ENCODE measurements at places on chromosomes 6 and 20.

DNA sequence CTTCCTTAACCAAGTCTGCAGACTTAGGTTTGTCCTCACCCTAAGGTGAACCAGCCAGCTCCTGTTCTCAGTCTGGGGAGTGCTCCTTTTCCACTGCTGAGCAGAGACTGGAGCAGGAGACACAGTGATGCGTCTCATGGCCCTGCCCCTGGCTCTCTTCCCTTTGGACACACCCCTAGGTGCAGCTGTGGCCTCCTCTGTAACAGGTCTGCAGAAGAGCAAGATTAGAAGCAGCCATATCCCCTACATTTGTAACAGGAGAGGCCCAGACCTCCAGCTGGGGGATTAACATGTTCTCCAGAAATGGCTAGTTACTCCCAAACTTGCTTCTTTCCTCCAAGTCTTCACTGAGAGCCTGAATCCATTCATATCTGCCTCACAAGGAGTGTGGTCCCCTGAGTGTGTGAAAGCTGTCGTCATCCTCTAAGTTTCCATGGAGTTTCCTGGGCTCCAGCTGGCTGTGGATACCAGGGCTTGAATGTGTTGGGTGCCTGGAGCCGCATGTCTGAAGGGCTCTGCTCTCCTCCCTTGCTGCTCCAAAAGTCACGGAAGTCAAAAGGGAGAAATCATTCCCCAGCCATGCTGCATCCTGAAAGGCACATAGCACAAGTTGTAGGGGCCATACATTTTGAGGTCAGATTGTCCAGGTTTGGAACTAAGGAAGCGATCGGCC, 57.7 kb downstream of the PPP1R14C start:
- no peak for DNase-seq

- no peak for DNase-seq
Observed at GRCh38 chr6:90187437-90188121, 109.1 kb downstream of the BACH2 start.

- DNase-seq, result no peak
Observed at GRCh38 chr20:21322921-21323331, 19.8 kb downstream of the XRN2 start.

DNA sequence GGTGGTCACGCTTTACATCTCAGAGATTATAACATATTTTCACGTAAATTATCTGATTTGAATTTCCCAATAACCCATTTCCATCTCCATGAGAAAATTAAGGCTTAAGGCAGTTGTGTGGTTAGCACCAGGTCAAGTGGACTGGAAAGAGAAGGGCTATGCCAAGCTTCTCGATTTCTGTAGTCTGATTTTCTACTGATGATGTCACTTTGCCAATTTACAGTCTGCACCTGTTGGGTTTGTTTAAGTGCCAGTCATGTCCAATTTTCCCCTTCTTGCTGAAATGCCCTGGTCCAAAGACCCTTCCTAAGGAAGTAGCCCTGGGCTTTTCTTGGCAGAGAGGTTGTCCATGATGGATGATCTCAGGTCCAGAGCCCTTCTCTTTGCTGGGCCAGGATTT, 562.3 kb upstream of the BTBD3 start:
- no peak for DNase-seq

GRCh38 chr6:291204-291696, 1.0 kb upstream of the DUSP22 start:
- no peak for DNase-seq

- no peak for DNase-seq
Observed at GRCh38 chr20:45305262-45305661, 1.4 kb upstream of the RBPJL start.

GRCh38 chr20:1941226-1941625, 46.0 kb downstream of the SIRPA start:
- DNase-seq, result no peak

Measured in stimulated activated CD8-positive, alpha-beta memory T cell treated with anti-CD3 and anti-CD28 coated beads, Interleukin-2, amount 100 ng/mL, for 48 hours (primary cell).